ENCODE measurements at places on chromosomes 12 and 14.

DNA sequence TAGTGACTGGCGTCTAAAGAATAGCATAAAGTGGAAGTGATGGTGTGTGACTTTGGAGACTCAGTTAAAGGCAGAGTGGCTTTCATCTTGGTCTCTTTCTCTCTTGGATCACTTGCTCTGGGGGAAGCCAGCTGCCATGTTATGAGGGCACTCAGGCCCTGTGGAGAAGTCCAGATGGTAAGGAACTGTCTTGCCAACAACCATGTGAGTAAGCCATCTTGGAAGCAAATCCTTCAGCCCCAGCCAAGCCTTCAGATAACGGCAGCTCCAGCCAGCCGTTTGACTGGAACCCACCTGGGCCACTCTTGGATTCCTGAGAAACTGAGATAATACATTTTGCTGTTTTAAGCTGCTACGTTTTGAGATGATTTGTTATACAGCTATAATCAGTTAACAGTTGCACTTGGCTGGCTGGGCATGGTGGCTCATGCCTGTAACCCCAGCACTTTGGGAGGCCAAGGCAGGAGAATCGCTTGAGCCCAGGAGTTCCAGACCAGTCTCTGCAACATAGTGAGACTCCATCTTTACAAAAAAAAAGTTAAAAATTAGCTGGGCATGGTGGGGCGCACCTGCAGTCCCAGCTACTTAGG, 7.7 kb upstream of the LRRC23 start:
- no peak for DNase-seq

GRCh38 chr14:61218767-61219166, 62.4 kb downstream of the TMEM30B start:
- DNase-seq: no peak

DNA sequence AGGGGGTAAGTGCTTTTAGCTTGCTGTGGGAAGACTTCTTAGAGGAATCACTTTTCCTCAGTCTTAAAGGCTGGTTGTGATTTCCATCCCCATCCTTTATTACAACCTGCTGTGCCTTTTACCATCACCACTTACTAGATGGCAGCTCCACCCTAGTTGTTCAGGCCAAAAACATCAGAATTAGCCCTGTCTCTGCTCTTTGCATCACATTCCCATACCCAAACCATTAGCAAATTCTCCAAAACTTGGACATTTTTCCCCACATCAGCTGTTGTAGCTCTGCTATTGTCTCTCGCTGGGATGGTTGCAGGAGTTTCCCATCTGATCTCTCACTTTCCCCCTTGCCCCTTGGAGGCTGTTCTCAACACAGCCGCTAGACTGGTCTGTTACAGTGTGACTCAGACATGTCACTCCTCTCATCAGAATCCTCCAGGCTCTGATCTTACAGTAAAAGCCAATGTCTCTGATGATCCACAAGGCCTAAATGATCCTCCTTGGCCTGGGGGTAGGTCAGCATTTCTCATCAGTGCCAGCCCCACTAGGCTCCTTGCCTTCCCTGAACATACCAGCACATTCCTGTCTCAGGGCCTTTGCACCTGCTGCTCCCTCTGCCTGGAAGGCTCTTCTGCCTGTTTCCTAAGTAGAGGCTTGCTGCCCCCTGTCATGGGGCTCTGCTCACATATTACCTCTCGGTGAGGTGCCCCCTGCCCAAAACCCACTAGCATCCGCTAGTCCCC, 102.5 kb downstream of the BEGAIN start:
- DNase-seq: no peak

DNA sequence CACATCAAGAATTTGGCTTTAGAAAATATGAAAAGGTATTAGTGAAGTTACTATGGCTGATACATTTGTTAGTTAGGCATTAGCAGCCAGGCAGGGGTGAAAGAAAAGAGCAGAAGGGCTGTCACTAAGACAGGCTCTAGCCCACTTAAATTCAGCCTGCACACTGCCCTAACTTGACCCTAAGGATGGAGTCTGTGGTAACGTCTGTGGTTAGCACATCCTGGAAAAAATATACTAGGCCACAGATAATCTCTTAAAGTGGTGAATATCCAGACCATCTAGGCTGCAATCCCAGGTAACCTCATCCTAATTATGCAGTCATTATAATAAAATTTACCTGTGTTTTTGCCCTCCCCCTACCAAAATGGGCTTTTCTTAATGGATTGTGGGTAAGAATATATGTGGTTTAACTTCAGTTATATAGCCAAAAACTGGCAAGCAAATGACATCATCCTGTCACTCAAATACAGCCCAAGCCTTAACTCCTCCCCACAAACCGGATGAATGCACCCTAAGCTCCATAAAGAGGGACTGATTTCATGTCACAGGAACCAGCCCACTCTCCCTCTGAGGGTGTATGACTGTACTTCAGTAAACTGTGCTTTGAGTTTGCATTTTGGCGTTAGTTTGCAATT, 440.9 kb downstream of the LRFN5 start:
- no peak for DNase-seq

GRCh38 chr14:50123062-50123461, 6.7 kb upstream of the VCPKMT start:
- no peak for DNase-seq

- DNase-seq: no peak
Observed at GRCh38 chr12:98280152-98280551, 235.2 kb upstream of the TMPO start.

GRCh38 chr12:54588110-54588889, at the start of gene PPP1R1A:
TSS of gene PPP1R1A (minus strand) at chr12:54588659. CDS start at chr12:54588488, 171 bp downstream.
- no peak for DNase-seq

All from NCI-H1092 treated with DMSO at 0.1 percent for 48 hours (cell line).